ENCODE measurements at places on chromosomes 1 and 21.

DNA sequence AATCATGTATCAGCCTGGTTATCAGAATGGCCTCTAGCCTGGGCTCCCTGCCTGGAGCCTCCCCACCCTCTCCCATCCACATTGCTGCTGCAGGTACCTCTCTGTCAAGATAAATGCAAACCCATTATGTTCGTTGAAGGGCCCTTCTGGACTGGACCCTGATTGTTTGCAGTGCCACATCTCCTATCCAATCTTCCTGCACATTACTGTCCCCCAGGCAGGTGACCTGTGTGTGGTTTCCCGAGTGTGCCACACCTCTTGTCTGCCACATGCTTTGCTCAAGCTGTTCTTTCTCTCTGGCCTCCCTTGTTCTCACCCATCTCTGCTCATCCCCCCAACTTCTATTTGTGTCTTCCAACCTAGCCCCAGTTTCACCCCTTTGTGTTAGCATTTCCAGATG is 32.4 kb downstream of the IER5 start:
- DNase-seq, result no peak

DNA sequence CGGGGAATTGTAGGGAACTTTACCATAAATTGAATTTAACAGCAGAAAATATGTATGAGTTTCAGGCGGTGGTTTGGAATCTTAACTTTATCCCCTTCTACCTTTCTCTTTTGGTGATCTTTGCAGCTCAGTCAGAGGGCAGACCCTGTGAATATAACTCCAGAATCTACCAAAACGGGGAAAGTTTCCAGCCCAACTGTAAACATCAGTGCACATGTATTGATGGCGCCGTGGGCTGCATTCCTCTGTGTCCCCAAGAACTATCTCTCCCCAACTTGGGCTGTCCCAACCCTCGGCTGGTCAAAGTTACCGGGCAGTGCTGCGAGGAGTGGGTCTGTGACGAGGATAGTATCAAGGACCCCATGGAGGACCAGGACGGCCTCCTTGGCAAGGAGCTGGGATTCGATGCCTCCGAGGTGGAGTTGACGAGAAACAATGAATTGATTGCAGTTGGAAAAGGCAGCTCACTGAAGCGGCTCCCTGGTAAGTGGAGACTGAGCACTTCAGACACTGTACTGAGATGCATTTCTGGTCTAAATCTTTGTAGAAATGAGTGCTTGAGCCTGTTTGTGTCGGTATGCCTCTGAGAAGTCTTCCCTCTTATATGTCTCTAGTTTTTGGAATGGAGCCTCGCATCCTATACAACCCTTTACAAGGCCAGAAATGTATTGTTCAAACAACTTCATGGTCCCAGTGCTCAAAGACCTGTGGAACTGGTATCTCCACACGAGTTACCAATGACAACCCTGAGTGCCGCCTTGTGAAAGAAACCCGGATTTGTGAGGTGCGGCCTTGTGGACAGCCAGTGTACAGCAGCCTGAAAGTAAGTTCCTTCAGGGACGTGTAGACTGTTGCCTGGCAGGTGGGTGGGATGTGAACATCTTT is 1.5 kb downstream of the CCN1 start:
- no peak for DNase-seq

- DNase-seq, result no peak
Measured at GRCh38 chr1:203308328-203308922, 3.1 kb downstream of the BTG2 start.

- DNase-seq, result no peak
Measured at GRCh38 chr1:84283381-84283780, 18.1 kb upstream of the SAMD13 start.

DNA sequence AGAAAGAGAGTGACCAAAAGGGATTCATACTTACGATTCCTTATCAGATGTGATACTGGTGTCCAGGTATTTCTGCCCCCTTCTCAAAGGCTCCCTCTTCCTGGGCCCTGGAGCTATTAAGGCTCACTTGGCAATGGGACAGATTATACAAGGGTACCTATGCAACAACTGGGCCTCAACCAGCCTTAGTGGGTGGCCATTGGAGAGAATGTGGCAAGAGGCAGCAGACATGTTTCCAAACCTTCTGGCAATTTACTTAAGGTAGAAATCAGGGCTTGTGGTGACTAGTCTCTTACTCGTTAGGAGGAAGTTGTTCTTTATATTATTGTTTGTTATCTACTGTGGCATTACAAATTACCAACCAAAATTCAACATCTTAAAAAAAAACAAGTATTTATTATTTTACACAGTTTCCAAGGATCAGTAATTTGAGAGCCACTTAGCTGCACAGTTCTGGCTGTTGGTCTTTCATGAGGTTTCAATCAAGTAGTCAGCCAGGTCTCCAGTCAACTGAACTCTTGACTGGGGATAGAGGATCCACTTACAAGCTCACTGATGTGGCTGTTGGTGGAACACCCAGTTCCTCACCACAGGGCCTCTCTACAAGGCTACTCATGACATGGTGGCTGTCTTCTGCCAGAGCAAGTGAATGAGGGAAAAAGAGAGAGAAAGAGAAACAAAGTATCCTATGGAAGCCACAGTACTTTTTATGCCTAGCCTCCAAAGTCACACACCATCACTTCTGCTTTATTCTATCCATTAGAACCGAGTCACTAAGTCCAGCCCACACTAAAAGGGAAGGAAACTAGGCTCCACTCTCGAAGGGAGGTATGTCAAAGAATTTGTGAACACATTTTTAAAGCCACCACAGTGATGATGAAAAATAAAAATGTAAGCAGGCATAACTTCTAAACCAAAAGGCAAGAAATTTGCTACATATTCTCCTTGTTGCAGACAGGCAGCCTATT is 10.7 kb downstream of the ZNF648 start:
- DNase-seq, result no peak

- no peak for DNase-seq
Measured at GRCh38 chr1:246798606-246799496, 74.6 kb downstream of the SCCPDH start.

- DNase-seq, result no peak
Measured at GRCh38 chr21:41235201-41235600, 67.2 kb downstream of the BACE2 start.

GRCh38 chr1:64246294-64246917 is 43.0 kb downstream of the UBE2U start:
- DNase-seq, result peak; percentile 71

GRCh38 chr1:220698607-220699016 is 8.4 kb downstream of the C1orf115 start:
- no peak for DNase-seq

GRCh38 chr1:183275322-183275721 is 89.3 kb downstream of the LAMC2 start:
- DNase-seq, result no peak

DNA sequence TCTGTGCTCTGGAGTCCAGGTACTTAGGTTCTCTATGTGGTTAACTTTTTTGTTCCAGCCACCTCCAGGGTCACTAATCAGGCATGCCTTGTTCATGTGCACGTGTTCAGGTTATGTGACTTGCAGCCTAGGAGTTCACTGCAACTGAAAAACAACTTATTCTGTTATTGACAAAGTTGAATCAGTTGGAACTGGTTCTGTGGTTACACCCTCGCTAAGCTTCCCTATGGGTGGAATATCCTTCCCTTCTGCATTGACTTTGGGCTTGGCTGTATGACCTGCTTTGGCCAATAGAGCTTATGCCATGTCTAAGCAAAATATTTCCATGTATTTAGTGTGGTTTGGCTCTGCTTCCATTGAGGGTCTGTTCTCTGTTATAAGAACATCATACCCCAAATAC is 66.0 kb upstream of the DNAH14 start:
- DNase-seq, result no peak

- DNase-seq, result no peak
Measured at GRCh38 chr1:52767596-52768280, 41.5 kb downstream of the ZYG11B start.

DNA sequence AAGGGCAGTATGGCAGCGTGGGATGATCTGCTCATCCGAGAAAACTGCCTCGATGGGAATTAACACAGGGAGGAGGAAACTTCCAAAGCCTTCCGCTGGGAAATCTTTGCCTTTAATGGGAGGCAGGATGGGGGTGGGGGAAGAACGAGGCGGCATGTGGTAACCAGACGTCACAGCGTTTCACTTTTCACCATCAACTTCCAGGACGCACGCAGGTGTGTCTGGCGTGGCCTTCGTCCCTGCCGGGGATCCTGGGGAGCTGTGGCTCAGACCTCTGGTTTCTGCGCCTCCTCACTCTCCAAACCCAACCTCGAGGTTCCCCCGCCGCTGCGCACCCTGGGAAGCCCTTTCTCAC is 282 bp downstream of the RSPH1 start:
- DNase-seq, result no peak

DNA sequence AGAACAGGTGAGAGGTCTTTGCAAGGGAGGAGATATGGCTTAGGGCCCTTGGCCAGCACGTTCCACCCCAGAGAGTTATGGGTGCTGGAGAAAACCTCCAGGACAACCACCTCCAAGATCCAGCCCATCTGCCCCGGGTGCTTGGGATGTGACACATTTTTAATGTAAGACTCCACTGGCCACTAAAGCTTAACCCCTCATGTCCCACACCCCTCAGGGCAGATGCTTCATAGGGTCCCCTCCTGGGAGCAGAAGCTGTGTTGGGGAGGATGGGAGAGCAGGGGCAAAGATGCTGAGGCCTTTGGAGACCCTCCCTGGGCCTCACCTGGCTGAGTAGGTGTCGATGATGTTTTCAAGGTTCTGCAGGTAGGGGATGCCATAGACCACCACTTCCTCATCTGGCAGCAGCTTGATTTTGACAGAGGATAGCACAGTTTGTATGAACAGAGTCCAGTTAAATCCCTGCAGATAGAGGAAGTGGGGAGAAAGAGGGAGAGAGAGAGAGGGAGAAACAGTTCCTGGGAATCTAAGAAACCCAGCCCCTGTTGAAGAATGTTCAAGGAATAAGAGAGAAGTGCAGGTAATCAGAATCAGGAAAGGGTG is 11.9 kb downstream of the PRXL2B start:
- no peak for DNase-seq

- DNase-seq, result no peak
Measured at GRCh38 chr1:167360120-167360519, 139.4 kb downstream of the POU2F1 start.

GRCh38 chr21:45889256-45889655 is 92.3 kb upstream of the COL6A1 start:
- DNase-seq, result no peak

- DNase-seq, result peak; percentile 22
Measured at GRCh38 chr1:53860967-53861411, 22.9 kb upstream of the NDC1 start.

GRCh38 chr1:3656450-3657095 is 4.3 kb downstream of the TP73 start:
- no peak for DNase-seq

DNA sequence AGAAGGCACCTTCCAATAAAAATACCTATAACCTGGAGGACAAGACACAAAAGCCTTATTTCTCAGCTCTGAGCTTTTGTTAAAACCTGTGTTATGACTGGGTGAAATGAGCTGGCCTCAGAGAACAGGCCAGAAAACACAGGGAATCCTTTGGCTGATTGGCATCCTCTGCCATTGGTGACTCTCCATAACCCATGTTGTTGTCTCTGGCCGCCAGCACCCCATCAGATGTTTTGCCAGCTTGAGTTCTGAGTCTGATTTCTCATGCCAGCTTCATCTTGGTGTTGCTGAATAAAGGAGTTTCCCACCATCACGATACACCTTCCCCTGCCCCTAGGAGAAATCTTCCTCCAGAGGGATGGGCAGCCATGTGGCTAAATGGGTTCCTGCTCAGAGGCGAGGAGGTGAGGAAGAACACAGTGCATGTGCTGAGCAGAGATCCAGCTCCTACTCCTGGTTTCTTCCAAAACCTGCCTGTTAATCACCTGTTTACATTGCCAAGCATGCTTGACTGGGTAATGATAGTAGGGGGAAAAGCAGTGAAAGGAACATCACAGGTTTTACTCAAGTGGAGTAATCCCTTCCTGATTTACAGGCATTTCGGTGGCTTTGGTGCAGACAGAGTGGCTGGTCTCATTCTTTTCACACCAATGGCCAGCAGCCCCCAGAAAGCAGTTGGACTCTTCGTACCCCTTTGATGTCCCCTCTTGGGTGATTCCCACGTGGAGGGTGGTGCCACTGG is 109.8 kb downstream of the ROR1 start:
- DNase-seq, result no peak

GRCh38 chr1:181551249-181551648 is 67.9 kb downstream of the CACNA1E start:
- DNase-seq, result peak; percentile 50

DNA sequence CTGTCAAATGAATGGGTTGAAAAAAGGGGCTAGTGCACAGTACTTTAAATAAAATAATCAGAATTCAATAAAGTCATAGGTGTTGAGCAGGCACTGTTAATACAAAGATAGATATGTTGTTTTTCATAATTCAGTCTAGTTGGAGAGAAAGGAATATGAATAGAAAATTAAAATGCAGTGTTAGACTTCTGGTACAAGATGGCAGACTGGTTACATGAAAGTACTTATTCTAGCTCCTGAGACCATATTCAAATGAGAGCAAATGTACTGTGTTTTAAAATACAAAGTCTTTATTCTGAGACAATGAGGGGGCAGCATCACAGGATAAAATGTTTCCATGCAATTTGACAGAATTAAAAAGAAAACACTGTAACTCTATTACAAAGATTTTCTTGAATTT is 542.1 kb downstream of the COL11A1 start:
- no peak for DNase-seq

DNA sequence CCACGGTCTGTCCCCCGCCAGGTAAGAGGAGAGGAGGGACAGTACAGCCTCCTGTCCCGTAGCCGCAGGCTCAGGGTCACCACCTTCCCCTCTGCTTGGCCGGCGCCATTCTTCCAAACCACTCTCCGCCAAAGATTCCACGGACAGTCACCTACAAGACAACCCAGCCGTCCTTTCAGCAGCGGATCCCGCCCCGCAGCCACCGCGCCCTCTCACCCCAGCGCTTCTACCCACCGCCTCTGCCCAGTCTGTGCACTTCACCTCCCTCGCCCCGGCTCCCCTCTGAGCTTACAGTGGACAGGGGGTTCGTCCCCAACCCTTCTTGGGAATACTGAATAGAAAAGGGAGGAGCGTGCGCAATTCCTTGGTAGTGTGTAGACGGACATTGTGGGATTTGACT is 319.6 kb downstream of the FAM72C start:
- no peak for DNase-seq

- no peak for DNase-seq
Measured at GRCh38 chr21:36247316-36248010, 72.5 kb upstream of the MORC3 start.

DNA sequence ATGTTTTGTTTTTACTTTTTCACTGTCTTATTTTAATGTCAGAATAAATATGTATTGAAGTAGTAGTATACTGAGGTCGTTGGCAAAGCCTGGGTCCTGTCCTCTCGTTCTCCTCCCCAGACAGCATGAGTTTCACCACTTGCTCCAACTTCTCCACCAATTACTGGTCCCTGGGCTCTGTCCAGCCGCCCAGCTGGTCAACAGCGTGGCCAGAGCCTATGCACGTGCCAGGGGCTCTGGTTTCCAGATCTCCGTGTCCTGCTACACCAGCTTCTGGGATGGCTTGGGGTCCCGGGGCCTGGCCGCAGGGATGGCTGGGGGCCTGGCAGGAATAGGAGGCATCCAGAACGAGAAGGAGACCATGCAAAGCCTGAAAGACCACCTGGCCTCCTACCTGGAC is 19.3 kb downstream of the PTPN14 start:
- no peak for DNase-seq

Measured in hippocampal formation (tissue), 2 donors.